Caki2 (cell line): ENCODE measurements at places on chromosomes 11 and 22. TPM values are rescaled to one million over a fixed set of nuclear protein-coding genes. Genes with fewer than 3 reads are reported as not detected.

DNA sequence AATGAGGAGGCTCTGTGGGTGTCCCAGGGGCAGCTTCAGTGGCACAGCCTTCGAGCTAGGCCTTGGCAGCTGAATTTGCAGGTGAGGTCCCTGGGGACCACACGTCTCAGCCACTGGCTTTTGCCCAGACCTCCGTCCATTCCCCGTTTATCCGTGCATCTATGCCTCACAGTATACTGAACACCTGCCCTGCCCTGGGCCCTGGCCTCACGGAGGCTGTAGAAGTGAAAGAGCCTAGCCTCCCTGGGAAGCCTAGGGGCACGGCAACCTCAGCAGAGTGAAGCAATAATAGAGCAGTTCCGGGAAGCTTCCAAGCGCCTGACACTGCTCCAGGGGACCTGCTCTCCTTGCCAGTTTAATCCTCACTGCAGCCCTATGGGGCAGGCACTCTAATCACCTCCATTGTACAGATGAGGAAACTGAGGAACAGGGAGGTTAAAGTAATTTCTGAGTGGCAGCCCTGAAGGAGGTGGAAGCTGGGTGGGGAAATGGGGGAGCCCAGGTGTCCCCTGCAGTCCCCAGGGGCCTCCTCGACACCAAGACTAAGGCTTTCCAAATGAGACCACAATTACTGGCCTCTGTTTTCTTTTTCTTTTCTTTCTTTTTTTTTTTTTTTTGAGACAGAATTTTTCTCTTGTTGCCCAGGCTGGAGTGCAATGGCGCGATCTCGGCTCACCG lies 2.7 kb upstream of the NFAM1 start:
- no peak for DNase-seq

DNA sequence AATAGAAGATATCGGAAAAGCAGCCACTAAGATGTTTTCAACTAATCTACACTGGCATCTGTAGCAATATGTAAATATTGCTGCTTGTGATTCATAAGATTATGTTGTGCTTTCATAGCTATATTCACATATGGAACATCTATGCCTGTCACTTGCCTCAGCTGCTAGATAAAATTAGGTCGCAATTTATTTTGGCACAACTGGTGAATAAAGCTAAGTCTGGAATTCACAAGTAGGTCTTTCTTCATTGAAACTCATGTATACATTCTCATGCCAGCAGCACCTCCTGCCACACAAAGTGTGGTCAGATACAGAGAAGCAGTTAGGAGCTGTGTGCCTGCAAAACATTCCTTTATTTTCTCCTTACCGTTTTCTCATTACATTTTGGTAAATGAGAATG lies 543.3 kb upstream of the CHORDC1 start:
- DNase-seq, result no peak

DNA sequence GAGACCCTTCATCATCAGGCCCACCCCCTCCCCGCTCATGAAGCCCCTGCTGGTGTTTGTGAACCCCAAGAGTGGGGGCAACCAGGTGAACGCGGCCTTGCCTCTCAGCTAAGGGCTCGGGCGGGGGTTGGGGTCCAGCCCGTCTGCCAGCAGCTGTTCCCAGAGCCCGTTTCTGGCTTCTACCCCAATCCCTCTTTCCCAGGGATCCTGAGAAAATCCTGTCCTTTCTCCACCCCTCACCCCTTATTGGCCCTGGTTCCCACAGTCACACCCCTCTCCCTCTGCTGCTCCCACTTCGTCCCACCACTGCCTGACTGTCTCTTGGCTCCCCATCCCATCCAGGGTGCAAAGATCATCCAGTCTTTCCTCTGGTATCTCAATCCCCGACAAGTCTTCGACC lies 9.4 kb upstream of the MDK start:
- no peak for DNase-seq

Gene RIN1
- 24.5 and 28.4 TPM in 2 replicates for total RNA-seq

GRCh38 chr22:29154364-29155048 lies 51.2 kb upstream of the EMID1 start:
- DNase-seq, result peak; percentile 70

- DNase-seq, result no peak
Observed at GRCh38 chr11:117197516-117198456, 1.4 kb upstream of the TAGLN start.

Gene DDX25
- not detected in 2 replicates for total RNA-seq

GRCh38 chr22:35337932-35338331 lies 38.2 kb downstream of the TOM1 start:
- DNase-seq, result no peak

Gene RASL10A
- not detected in 2 replicates for total RNA-seq

Gene CD3D
- total RNA-seq, result not detected in 2 replicates

Gene TENM4
- 0.17 and 0.70 TPM in 2 replicates for total RNA-seq

DNA sequence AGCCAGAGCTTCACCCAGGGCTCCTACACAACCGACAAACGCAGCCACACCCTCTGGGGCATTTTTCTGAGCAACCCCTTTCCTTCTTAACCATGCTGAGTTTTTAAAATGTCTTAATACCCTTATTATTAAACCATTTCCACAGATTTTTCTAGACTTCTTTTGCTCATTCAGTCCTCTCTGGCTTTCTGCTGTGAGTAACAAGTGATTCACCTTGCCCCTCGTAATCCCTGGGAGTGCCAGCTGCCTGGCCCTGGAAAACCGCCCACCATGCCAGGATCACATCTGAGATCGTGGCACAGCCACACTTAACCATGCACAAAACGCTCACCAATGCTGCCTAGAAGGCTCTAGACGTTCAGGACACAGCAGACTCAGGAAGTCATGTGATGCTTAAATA lies 25.4 kb downstream of the YPEL1 start:
- DNase-seq, result no peak

- DNase-seq, result no peak
Observed at GRCh38 chr11:90251599-90251998, 28.8 kb upstream of the CHORDC1 start.

- DNase-seq, result no peak
Observed at GRCh38 chr11:121590772-121591404, 138.1 kb upstream of the SORL1-AS1 start.

- DNase-seq, result no peak
Observed at GRCh38 chr11:58318532-58318931, 40.3 kb downstream of the OR5B17 start.

- DNase-seq, result no peak
Observed at GRCh38 chr11:62411524-62411923, 7.3 kb upstream of the SCGB1A1 start.

Gene DMC1
- 2.5 and 19.8 TPM in 2 replicates for total RNA-seq

Gene RAG1
- 0.41 TPM in 1 of 2 replicates, not detected in the other for total RNA-seq

Gene FAM83F
- not detected in 2 replicates for total RNA-seq

GRCh38 chr11:22177186-22177585 lies 15.7 kb upstream of the ANO5 start:
- no peak for DNase-seq

Gene PARVA
- 12.8 and 14.8 TPM in 2 replicates for total RNA-seq

Gene BBOX1
- not detected in 2 replicates for total RNA-seq

- no peak for DNase-seq
Observed at GRCh38 chr11:78304201-78304600, 113.4 kb downstream of the GAB2 start.

GRCh38 chr11:133164986-133165385 lies 367.3 kb downstream of the OPCML start:
- DNase-seq, result no peak

Gene C11orf21
- total RNA-seq, result 0.68 TPM in 1 of 2 replicates, not detected in the other

- DNase-seq, result peak; percentile 13
Observed at GRCh38 chr11:606245-606644, 9.5 kb downstream of the IRF7 start.

DNA sequence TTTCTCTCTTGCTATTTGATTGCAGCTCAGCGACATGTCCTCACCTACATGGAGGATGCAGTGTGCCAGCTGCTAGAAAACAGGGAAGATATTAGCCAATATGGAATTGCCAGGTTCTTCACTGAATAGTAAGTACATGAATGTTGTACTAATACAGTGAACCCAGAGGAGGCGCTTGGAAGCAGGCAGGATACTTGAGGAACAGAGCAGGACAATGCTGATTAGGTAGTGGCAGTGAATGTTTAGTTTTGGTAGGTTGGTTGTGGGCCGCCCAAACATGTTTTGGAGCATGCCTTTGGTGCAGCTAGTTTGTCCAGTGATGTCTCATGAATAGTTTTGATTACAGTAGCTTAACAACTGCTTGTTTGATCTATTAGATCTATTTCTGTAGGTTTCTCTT lies 50.6 kb downstream of the CSTPP1 start:
- no peak for DNase-seq

Gene LGALS12
- not detected in 2 replicates for total RNA-seq

DNA sequence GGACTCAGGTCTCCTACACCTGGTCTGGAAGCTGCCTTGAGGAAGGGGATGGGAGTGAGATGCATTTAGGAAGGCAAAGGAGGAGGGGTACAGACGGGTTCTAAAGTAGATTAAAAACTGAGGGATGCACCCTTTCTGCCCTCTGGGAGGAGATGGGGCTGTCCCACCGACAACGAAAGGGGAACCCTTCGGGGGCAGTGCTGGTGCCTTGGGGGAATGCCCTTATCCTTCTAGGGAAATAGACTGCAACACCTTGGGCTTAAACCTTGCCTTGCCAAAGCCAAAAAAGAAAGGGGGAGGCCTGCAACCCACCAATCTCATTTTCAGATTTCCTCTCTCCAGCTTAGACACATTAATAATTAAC lies 89.8 kb downstream of the PLEKHA7 start:
- no peak for DNase-seq

DNA sequence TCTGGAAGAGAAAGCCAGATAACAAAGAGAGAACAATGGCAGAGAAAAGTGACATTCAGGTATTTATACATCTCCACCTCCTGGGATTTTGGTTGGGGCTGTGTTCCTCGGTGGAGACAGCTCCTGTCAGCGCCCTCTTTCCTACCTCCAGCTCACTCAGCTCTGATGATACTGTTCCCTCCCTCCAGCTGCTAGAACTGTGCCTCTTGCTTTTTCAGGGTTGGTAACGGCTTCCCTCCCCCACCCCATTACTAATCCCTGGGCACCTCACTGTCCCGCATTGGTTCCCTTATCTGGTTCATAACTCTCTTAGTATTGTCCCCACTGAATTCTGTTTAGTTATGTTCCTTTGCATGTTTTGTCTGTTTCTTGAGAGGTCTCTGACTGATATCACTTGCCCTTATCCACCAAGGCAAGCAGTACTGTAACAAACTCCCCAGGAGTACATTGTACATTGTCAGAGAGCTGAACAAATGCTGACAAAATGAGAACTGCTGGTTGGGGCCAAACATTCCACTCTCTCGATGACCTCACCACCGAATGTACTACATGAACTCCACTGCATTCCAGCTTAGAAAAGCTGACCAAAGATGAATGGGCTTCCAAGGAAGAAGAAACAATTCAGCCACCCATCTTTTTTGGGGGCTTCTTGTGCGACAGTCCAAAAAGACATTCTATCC lies 5.7 kb upstream of the FBXO3 start:
- DNase-seq, result no peak

Gene GUCD1
- total RNA-seq, result 209 and 238 TPM in 2 replicates

GRCh38 chr22:29343313-29343805 lies 27.9 kb upstream of the RASL10A start:
- no peak for DNase-seq

GRCh38 chr11:116931206-116931953 lies 94.0 kb upstream of the APOA1 start:
- DNase-seq, result no peak

Gene C11orf52
- total RNA-seq, result 1.7 TPM in 1 of 2 replicates, not detected in the other

DNA sequence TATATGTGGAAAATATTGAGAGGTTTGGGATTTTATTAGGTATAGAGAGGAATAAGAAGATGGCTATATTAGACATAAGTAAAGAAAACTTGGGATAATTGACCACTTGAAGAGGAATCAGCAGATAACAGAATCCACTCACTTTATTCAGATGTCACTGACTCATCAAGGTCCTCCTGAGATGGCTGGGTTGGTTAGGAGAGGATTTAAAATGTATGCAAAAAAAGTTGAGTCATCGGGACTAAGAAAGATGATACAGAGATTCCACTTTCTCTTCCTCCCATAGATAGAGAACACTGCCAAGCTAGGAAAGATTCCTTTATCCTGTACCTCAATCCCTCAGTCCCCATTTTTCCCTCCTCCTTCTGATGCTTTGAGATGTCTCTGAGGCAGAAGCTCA lies at the start of gene OR6A2:
TSS of gene OR6A2 (minus strand) at position 288 of the 400 bp plus-strand sequence. CDS start 3,981 bp downstream, outside the sequence.
- no peak for DNase-seq

GRCh38 chr11:33001751-33002542 lies 13.7 kb upstream of the DEPDC7 start:
- no peak for DNase-seq

Gene ART1
- total RNA-seq, result not detected in 2 replicates

Gene SLC22A12
- not detected in 2 replicates for total RNA-seq

DNA sequence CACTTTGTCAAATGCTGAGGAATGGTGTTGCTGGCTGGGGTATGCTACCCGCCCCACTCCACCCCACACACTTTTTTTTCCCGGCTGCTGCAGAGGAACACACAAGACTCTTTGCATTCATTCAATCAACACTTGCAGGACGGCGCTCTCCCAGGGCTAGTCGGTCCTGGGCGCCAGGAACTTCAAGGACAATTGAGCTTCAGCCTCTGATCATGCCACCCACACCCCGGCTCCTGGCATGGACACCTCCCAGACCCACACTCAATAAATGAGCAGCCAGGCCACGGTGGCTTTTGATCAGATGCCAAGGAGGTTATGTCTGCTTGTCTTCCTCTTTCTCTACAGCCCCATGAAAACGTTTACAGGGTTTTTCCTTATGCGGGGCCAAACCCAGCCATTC lies 19.8 kb downstream of the TPST2 start:
- no peak for DNase-seq

- no peak for DNase-seq
Observed at GRCh38 chr11:24623121-24623520, 126.3 kb downstream of the LUZP2 start.

DNA sequence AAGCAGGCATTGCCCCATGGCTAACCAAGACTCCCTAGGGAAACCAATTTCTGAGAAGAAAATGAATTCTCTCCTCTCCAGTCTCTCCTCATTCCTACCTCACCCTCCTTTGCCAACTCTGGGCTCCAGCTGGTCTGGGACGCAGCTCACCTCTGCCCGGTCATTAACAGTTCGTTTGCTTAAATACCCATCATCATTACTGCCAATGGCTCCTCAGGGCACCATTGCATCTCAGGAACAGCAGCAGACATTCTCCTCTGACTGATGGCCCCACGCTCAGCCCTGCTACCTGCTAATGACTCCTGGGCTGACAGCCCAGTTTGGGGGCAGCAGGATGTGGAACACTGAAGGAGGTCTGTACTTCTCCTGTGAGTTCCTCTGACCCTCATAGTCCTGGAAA lies 462.0 kb downstream of the INSC start:
- DNase-seq, result no peak

Gene OR2AG2
- total RNA-seq, result not detected in 2 replicates

- no peak for DNase-seq
Observed at GRCh38 chr11:77411137-77411707, 62.7 kb downstream of the PAK1 start.

Gene TRPT1
- total RNA-seq, result 39.1 and 72.3 TPM in 2 replicates

- DNase-seq, result no peak
Observed at GRCh38 chr11:65862191-65862735, 2.0 kb downstream of the MUS81 start.

- no peak for DNase-seq
Observed at GRCh38 chr11:77999446-78000030, 5.1 kb upstream of the INTS4 start.
